ENCODE measurements at places on chromosomes 12 and 14.

DNA sequence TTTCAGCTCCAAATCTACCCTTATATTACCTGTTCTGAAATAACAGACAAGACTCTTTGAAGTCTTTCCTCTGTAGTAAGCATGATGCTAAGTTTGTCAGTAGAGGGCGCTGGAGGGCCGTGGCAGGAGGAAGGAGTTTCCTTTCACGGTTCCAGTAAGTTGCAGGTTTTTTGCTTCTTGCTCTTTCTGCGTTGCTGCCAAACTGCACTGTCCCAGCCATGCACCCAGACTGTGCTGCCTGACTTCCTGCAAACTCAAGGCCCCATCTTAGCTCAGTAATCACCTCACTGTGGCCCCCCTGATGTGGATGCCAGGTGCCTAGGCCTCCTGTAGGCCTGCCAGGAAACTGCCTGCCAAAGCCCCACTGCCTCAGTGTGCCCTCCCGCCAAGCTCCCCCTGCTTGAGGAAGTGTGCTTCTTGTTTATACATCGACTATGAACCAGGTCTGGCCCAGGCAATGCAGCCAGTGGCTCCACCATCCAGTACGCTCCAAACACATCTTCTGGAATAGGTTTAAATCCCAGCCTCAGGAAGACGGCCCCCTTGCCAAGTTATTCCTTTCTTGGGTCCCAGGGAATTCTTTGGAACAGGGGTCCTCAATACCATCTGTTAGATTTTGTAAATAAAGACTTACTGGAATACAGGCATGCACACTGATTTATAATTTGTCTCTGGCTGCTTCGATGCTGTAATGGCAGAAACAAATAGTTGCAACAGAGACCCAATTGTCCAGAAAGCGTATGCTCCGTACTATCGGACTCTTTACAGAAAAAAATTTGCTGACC, 193.7 kb upstream of the LRIG3 start:
- peak; percentile 76 for DNase-seq

GRCh38 chr14:96951511-96951910, 154.3 kb downstream of the VRK1 start:
- DNase-seq = no peak

DNA sequence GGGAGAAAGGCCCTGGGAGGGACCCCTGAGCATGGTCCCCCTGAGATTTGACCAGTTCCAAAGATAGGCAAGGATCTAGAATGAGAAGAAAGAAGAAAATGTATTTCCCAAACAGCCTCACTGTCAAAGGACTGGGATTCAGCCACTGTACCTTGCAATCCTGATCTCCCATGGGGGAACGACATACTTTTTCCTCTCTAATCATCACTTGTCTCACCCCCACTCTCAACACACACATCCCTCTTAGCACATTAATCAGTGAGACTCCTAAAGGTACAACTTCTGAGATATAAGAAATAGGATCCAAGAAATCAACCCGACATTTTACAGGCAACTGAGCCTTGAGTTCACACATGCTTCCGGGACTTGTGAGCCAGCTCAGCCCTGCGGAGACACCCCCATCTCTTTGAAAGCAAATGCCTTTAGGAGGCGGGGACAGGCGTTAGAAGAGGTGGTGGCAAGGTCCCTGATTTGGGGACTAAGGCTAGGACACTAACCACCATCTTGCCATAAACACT, 1.4 kb downstream of the MAP3K9 start:
- DNase-seq = peak; percentile 80

DNA sequence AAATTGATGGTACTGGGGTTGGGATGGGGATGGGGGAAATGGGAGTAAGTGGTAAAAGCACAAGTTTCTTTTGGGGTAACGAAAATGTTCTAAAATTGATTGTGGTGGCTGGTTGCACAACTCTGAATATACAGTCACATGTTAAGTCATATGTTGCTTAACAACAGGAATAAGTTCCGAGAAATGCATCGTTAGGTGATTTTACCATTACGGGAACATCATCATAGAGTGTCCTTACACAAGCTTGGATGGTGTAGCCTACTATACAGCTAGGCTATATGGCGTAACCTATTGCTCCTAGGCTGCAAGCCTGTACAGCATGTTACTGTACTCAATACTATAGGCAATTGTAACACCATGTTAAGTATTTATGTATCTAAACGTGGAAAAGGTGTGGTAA, 31.0 kb downstream of the ITGA7 start:
- no peak for DNase-seq

DNA sequence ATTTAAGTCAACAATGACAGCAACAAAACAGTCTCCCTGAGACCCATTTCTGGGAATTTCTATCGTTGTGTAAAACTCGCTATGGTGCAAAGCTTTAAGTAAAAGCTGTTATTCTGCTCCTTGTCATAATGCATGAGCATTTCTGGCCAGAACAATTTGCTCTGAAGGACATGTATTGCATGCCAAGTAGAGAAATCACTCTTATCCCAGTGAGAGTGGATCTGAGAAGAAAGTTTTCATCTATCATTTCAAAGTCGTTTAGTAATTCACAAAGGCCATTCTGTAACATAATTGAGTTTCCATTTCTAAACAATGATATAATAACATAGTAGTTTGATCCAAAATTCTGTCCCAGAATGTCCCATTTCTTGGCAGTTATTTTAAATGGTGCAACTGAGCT, 86.6 kb downstream of the TBC1D30 start:
- no peak for DNase-seq

GRCh38 chr12:2319737-2320506, 267.1 kb downstream of the CACNA1C start:
- DNase-seq = no peak

- no peak for DNase-seq
Measured at GRCh38 chr12:114783089-114783618, 99.2 kb upstream of the TBX3 start.
